ENCODE measurements at places on chromosomes 3 and 15. TPM values are rescaled to one million over a fixed set of nuclear protein-coding genes. Genes with fewer than 3 reads are reported as not detected.

- H3K27ac ChIP-seq: no peak overlapping the region
- no peaks in the 10 kb centered on the region for H3K27me3 ChIP-seq
- no peaks in the 10 kb centered on the region for H3K36me3 ChIP-seq
- H3K4me3 ChIP-seq: no peak overlapping the region
- no peak for DNase-seq
These were observed 518.6 kb downstream of the GBE1 start for GRCh38 chr3:81242871-81243270.

GRCh38 chr15:47577461-47577860, 139.8 kb upstream of the SEMA6D start:
- no peak overlapping the region for H3K4me3 ChIP-seq
- no peaks in the 10 kb centered on the region for H3K36me3 ChIP-seq
- no peak for DNase-seq

DNA sequence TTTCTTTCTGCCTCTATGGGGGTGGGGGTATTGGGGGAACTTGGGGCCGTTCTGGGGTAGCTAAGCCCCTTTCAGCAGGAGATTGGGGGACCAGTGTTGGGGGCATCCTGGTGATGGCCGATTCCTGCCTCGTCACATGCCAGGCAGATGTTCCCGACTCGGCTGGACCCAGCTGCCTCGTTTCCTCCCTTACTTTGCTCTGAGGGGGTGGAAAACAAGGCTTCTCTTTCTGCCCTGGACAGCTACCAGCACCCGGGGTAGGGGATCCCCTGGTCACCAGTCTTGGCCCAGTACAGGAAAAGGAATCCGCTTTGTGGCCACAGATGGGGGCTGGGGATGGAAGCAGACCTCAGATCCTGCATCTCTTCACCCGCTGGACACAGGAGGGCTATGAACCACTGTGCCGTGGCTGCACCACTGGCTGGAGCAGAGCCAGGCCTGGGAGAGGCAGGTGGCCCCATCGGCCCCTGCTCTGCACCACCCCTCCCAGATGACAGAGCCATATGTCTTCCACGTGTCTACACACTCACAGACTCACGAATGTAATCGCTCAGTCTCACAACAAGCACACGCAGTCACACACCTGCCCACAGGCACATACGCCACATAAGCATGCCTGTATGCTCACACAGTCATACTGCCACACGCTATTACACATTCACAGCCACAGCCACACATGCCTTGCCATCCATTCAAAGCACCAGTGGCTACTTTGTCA, 12.4 kb downstream of the SNX33 start:
- no peak for DNase-seq
- peaks cover 34% of the 10 kb centered on the region for H3K4me1 ChIP-seq
- H3K4me3 ChIP-seq: no peak overlapping the region
- H3K36me3 ChIP-seq: no peaks in the 10 kb centered on the region
- H3K27ac ChIP-seq: peak overlapping the region; percentile 92

DNA sequence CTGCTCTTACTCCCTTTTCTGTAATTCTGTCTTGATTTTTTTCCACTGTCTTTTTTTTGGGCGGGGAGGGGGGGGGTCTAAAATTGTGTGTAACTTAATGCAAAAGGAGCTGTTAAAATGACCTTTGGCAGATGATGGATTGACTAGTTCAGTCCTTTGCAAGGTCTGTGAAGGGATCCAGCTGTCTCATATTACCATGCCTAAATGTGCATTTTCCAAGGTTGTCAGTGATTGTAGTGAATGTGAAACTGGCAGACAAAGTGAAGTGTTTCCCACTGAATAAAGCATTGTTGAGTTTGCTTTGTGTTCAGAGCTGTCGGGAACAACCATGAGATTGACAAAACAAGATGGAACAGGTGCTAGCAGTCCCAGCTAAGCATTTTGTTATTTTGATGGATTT, 110.1 kb upstream of the SKOR1 start:
- no peak overlapping the region for H3K27ac ChIP-seq
- H3K4me1 ChIP-seq: no peaks in the 10 kb centered on the region
- no peak overlapping the region for H3K4me3 ChIP-seq
- no peaks in the 10 kb centered on the region for H3K36me3 ChIP-seq

- no peaks in the 10 kb centered on the region for H3K27me3 ChIP-seq
- H3K27ac ChIP-seq: no peak overlapping the region
- DNase-seq: peak; percentile 3
- H3K36me3 ChIP-seq: no peaks in the 10 kb centered on the region
These were observed 107.4 kb downstream of the TPRA1 start for GRCh38 chr3:127483005-127483641.

DNA sequence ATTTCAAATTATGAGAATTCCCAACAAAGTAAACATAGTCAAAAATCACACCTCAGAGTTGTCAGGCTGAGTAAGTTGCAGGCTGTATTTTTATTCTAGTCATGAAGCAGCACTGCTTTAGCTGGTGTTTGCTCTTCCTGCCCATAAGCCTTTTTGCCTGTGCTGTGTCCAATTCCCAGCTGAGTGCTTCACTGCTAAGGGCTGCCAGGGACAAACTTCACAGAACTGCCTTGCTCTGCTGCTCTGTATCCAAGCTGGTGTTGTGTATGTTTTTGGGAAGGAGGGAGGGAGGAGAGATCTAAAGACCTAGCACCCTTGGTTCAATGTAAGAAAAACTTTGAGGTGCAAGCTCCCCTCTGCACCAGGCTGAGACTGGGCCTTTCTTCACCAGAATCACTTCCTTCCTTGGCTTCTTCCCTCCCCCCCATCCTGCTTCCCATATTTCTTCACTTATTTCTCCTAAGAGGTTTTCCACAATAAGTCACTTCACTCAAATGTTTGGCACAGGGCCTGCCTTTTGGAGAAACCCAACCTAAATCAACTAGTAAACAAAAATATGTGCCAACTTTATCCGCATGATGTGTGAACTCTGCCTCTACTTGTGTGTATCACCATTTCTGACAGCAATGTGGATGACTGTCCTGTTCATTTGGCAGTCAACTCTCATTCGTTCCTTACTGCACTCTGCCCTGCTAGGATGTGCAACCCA, 156.1 kb downstream of the TBL1XR1 start:
- no peaks in the 10 kb centered on the region for H3K36me3 ChIP-seq
- no peak overlapping the region for H3K27ac ChIP-seq
- peak; percentile 44 for DNase-seq
- no peak overlapping the region for H3K4me3 ChIP-seq
- no peaks in the 10 kb centered on the region for H3K27me3 ChIP-seq

DNA sequence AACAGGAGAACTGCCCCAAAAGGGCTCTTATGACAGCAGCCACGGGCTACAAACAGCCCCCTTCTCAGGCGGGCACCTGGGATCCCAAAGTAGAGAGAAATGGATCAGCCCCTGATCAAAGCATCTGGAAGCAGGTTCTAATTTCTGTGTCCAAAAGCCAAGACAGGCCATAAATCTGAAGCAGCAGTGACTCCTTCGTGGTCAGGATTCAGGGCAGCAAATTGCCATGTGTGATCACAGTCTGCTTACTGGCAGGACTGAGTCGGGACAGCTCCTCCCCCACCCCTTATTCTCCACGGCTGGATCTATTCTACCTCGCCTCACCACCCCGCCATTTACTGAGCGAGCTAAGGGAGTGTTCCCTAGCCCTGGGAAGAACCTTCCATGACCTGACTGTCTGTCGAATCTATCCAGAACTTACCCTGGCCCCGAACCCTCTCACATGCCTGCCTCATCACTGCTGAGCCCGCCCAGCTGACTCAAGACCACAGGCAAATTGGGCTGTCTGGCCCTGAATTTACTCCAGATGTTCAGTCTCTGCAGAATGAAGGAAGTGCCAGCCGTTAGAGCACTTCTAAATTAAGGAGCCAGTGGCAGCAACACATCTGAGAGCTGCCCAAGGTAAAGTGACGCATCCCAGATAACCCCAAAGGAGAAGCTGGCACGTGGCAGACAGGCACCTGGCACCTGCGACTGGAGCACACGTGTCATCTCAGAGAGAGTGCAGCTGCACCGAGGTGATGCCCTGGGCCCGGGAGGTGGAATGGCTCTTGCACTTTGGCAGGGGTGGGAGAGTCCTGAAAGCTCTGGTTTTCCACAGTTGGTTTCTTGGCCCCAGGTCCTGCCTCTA, 1.3 kb downstream of the LRRC15 start:
- no peak for DNase-seq
- H3K4me3 ChIP-seq: no peak overlapping the region
- no peak overlapping the region for H3K27ac ChIP-seq
- H3K4me1 ChIP-seq: no peaks in the 10 kb centered on the region
- no peaks in the 10 kb centered on the region for H3K36me3 ChIP-seq

GRCh38 chr15:82803793-82804574, 1.9 kb downstream of the FSD2 start:
- no peaks in the 10 kb centered on the region for H3K27me3 ChIP-seq
- no peaks in the 10 kb centered on the region for H3K36me3 ChIP-seq
- DNase-seq: no peak
- H3K4me3 ChIP-seq: no peak overlapping the region
- no peaks in the 10 kb centered on the region for H3K4me1 ChIP-seq
- no peak overlapping the region for H3K27ac ChIP-seq

- no peak for DNase-seq
- H3K27me3 ChIP-seq: no peaks in the 10 kb centered on the region
- no peaks in the 10 kb centered on the region for H3K36me3 ChIP-seq
- H3K4me1 ChIP-seq: peaks cover 5% of the 10 kb centered on the region
- no peak overlapping the region for H3K4me3 ChIP-seq
These were observed 44.0 kb downstream of the PSMD6 start for GRCh38 chr3:63979093-63979885.

DNA sequence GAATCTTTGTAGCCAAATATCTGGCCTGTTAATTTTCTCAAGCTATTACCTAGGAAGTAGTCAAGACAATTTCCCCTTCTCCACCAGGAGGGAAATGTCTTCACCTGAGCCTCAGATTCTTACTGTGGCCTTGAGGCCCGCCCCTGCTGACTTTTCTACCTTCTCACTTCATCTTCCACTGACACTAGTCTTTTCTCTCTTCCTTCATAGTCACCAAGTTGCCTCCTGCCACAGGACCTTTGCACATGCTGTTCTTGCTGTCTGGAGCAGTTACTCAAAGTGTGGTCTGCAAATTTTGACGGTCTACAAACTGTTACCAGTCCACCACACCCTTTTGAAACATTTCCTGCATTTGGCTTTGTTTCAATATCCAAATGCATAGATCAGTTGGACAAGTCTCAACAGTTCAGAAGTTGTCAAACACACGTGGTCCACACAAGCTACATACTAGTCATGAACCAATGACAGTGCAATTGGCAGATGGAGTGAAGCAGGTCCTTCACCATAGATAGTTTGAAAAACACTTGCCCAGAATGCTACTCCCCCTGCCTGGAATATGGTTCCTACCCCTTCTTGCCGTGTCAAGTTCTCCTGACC, 100.5 kb downstream of the OSBPL10 start:
- no peaks in the 10 kb centered on the region for H3K27me3 ChIP-seq
- no peaks in the 10 kb centered on the region for H3K36me3 ChIP-seq
- no peak for DNase-seq
- no peak overlapping the region for H3K4me3 ChIP-seq

GRCh38 chr3:65170390-65171042, 482.7 kb upstream of the ADAMTS9 start:
- no peak overlapping the region for H3K4me3 ChIP-seq
- DNase-seq: peak; percentile 87
- H3K27me3 ChIP-seq: no peaks in the 10 kb centered on the region
- H3K27ac ChIP-seq: peak overlapping the region; percentile 69

DNA sequence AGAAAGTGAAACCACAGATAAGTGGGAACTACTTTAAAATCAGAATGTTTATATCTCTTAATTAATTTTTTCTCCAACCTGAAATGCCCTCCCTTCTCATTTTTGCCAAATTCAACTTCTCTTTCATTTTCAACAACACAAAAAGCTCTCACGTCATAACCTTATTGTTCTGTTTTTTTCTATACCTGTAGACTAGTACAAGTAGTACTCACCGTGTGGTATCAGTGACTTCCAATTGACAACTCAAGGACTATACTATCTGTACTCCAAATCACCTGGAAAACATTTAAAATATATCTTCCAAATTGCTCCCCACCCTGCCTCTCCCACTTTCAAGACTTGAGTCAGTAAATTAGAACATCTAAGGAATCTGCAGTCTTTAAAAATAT, 72.8 kb upstream of the ZNF280D start:
- DNase-seq: no peak
- H3K4me1 ChIP-seq: no peaks in the 10 kb centered on the region
- peak overlapping the region; percentile 27 for H3K27ac ChIP-seq
- H3K4me3 ChIP-seq: peak overlapping the region; percentile 13
- H3K27me3 ChIP-seq: no peaks in the 10 kb centered on the region

GRCh38 chr3:152243301-152243711, 25.4 kb upstream of the MBNL1 start:
- H3K4me3 ChIP-seq: no peak overlapping the region
- no peaks in the 10 kb centered on the region for H3K27me3 ChIP-seq
- H3K27ac ChIP-seq: no peak overlapping the region
- no peak for DNase-seq

DNA sequence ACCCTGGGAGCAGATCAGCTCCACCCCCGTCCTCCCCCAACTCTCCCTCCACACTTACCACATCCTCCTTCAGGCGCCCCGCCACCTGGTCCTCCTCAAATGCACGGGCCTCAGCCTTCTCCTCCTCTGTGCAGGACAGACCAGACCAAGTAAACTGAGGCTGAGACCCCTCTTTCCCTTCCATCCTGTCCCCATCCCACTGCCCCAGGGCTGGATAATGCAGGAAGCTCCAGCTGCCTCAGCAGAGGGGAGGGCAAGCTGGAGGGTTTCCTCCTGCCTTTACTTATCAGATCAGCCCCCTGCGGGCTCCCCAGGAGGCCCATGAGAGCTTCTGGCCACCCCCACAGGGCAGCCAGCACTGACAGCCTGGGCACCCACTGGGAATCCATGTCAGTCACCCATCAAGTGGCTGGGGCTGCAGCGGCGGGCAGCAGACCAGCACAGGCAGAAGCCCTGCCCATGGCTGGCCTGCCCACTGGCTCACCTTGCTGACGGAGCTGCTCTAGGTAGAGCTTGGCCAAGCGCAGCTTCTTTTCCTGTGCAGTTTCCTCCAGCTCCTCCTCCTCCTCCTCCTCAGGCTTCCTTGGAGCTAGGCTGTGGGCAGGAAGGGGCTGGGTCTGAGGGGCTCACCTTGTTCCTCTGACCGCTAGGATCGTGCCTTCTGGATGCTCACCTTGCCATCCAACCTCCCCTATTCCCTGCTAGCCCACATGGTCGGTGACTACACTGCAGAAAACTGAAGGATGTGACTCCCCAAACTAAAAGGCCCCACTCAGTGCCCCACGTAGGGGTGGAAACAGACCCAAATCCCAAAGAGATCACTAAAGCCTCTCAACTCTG, 3.9 kb downstream of the RRP9 start:
- no peaks in the 10 kb centered on the region for H3K27me3 ChIP-seq
- no peak overlapping the region for H3K4me3 ChIP-seq
- no peak for DNase-seq
- H3K27ac ChIP-seq: no peak overlapping the region

The PRR20G gene
- total RNA-seq: not detected

The HIGD1A gene
- total RNA-seq: 234 TPM

The GOLGA8M gene
- total RNA-seq: not detected

The FEZF2 gene
- not detected for total RNA-seq

The LMCD1 gene
- total RNA-seq: 142 TPM

The IL17RB gene
- total RNA-seq: 2.8 TPM
